ENCODE measurements at places on chromosomes 7 and 10.

GRCh38 chr10:59807629-59808620 lies 54.7 kb upstream of the MRLN start:
- no peak for DNase-seq

DNA sequence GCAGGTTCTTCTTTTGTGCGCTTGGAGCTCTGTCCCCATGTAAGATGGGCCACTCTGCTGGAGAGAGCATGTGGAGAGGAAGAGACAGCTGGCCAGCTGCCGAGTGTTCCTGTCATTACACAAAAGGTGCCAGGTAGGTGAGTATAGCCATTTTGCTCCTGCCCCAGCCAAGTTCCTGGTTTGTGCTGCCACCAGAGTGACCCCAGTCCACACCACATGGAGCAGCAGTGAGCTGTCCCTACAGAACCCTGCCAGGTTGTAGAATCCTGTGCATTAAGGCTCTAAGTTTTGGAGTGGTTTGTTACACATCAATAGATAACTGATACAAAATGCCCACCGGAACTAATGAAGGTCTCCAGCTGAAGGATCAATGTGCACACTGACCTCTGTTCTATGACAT lies 84.6 kb upstream of the GHITM start:
- no peak for DNase-seq

GRCh38 chr7:45259966-45260646 lies 102.5 kb downstream of the RAMP3 start:
- DNase-seq: peak; percentile 76

DNA sequence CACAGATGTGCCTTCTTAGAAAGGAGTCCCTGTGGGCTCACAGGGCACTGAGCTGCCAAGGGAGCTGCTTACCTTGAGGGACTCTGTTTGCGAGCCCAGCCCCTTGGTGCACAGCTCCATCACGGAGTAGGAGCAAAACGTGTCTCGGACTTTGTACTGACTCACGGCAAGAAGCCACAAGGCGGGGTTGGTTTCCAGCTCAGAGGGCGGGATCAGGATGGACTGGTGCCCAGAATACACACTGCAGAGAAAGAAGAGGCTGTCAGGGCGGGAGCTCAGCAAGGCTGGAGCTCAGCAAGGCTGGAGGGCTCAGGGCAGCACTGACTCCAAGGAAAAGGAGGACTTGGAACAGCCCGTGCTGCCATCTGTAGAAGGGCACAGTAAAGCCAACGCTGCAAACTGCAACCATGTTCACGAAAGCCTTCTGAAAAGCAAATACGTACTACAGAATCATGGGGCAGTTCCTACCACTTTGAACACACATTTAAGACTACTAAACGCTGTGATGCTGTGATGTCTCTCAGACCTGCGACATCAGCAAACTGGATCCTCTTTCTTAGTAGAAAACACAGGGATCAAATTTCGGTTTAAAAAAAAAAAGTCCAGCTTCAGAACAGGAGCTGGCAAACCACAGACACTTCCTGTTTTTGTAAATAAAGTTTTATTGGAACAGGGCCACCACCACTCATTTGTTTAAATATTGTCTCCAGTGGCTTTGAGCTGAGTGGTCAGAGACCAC lies 194.3 kb downstream of the ZMYND11 start:
- peak; percentile 31 for DNase-seq

All from activated CD4-positive, alpha-beta T cell treated with anti-CD3 and anti-CD28 coated beads, Interleukin-2, amount 10 ng/mL, durations not matched to agents 7 days and 5 days (primary cell).